ENCODE measurements at places on chromosomes 6 and 20. TPM values are rescaled to one million over a fixed set of nuclear protein-coding genes. Genes with fewer than 3 reads are reported as not detected.

Gene ID4
- 3.5 TPM for total RNA-seq

Gene RBBP8NL
- total RNA-seq = not detected

Gene ADGRF4
- total RNA-seq = 0.03 TPM

Gene PET117
- total RNA-seq = 17.2 TPM

Gene C6orf163
- total RNA-seq = 0.87 TPM
